Astrocyte (in vitro differentiated cells and primary cell): ENCODE measurements at places on chromosomes 16 and 17. TPM values are rescaled to one million over a fixed set of nuclear protein-coding genes. Genes with fewer than 3 reads are reported as not detected.
A peak's percentile ranks its signal among the peaks of the same experiment; 100 is the strongest.

The ZDHHC7 gene
- total RNA-seq, result 56.2 and 59.2 TPM in 2 replicates

The C16orf92 gene
- not detected in 2 replicates for total RNA-seq

The KCNG4 gene
- total RNA-seq, result not detected in 2 replicates

The VWA3A gene
- total RNA-seq, result not detected in 2 replicates

The TEDC2 gene
- total RNA-seq, result 5.8 and 6.0 TPM in 2 replicates

The TPSD1 gene
- not detected in 2 replicates for total RNA-seq

The TMEM170A gene
- 15.2 and 16.4 TPM in 2 replicates for total RNA-seq

The CRISPLD2 gene
- total RNA-seq, result 1.8 and 2.4 TPM in 2 replicates

DNA sequence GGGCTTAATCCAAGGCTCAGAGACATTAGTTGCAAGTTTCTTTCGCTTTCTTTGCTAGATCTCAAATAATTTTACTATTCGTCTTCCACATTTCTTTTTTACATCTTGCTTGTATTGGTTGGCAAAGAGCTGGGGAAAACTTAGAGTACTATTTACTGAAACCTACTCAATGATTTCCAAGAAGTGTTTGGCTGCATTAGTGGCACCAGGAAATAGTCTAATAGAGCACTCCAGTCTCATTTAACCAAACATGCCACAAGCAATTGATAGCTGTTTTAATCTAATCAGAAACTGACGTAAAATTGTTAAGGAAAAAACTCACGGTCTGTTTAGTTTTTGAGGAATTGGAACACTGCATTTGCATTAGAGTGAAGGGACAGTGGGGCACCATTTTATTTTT lies 29.0 kb downstream of the NUP93 start:
- no peak for DNase-seq

- DNase-seq, result no peak
Measured at GRCh38 chr17:41932816-41933389, 2.5 kb downstream of the ODAD4 start.

GRCh38 chr16:27334838-27335237 lies 21.1 kb downstream of the IL4R start:
- DNase-seq, result no peak

DNA sequence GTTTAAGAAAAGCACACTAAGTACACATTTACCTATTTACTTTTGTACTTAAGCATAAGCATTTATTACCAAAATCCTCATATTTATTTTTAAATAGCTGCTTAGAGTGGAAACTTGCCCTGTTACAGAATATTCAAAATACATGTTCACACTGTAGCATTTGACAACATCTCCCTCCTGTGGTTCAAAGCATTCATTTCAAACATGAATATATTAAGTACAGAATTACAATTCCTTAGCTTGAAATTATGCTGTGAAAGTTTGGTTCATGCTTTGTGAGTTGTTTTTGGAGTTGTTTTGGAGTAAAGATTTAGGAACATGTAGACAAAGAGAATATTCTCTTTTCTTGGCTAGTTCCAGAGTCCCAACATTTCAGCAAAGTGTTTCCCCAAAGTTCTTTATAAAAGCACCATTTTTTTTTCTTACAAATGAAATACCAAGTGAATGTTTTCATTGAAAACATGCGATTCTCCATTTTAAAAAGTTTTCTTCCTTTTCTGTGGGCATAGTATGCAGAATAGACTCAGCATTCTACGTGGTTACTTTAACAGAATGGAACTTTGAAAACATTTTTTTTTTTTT lies 33.2 kb downstream of the TUBD1 start:
- peak; percentile 45 for DNase-seq

DNA sequence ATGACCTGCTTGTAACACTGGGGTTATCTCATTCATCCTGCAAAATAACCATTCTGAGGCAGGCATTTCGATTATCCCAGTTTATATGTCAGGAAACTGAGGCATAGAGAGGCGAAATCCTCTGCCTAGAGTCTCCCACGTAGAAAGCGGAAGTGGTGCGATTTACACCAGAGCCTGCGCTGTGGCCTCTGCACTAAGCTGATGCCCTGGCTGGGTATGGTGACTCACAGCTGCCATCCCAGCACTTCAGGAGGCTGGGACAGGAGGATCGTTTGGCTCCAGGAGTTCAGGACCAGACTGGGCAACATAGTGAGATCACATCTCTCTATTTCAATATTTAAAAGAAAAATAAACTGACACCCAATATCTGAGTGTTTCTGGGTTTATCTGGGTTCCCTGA lies 59.3 kb upstream of the BCO1 start:
- DNase-seq, result no peak

GRCh38 chr16:75333721-75334163 lies 82.3 kb upstream of the BCAR1 start:
- peak; percentile 23 for DNase-seq

DNA sequence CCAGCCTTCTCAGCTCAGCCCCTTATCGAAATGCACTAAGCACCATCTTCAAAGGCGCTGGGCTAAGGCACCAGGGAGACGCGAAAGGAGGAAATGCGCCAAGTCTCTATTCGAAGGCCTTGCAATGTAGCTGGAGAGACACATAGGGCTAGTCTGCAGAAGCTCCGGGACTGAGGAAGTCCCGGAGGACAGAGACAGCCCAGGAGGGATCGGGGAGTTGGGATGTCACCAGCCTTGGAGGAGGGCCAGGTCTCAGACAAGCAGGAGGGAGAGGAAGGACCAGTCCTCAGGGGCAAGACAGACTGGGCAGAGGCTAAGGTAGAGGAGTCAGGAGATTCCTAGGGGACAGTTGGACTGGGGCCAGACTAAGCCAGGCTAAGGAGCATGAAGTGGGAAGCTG lies 8.5 kb downstream of the C17orf100 start:
- no peak for DNase-seq

DNA sequence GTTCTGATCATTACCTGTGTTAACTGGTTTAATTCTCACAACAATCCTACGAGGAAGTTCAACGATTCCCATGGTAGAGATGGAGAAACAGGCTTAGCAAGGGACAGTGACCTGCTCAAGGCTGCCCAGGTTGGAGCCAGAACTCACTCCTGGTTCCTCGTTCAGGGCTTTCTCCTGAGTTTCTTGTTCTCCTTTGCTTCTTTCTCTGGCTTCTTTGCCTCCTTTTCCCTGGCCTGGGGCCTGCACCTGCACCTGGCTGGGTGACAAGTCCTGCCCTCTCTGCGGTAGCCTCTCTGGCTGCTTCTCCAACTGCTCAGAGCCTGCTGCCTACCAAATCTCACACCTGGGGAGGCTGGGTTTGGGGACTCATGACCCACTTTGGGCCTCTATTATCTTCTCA lies 2.8 kb downstream of the CCL22 start:
- DNase-seq, result no peak
